ENCODE measurements at places on chromosomes 12 and 14.

DNA sequence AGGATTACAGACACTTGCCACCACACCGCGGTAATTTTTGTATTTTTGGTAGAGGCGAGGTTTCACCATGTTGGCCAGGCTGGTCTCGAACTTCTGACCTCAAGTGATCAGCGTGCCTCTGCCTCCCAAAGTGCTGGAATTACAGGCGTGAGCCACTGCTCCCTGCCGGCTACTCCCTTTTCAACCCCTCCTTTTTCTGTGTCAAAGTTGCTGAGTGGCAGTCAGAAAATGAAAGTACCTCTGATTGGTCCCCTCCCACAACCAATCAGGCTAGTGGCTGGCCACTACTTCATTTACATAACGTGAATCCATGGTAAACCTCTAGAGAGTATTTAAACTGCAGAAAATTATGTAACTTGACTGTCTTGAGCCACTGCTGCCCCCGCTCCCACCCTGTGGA lies 5.9 kb downstream of the RESF1 start:
- DNase-seq = no peak

- no peak for DNase-seq
Measured at GRCh38 chr12:72485017-72485701, 213.0 kb downstream of the TRHDE start.

GRCh38 chr14:91358025-91358319 lies 59.6 kb downstream of the CCDC88C start:
- DNase-seq = no peak

DNA sequence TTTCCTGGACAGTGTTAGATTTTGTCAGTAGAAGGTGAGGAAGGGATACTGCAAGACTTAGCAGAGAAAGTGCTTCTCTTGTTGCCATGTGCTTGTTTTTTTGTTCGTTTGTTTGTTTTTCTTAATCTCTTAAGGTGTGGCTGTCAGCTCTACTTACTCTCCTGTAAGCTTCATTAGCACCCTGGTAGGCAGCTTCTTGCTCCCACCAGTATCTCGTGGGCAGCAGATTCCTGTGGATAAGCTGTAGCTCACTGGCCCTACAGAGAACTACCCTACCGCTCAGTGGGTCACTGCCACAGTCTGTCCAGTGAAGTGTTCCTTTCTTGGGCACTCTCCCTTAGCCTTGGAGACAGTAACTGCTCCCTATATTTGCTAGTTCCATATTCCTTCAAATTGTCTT lies 30.1 kb downstream of the VRK1 start:
- no peak for DNase-seq

DNA sequence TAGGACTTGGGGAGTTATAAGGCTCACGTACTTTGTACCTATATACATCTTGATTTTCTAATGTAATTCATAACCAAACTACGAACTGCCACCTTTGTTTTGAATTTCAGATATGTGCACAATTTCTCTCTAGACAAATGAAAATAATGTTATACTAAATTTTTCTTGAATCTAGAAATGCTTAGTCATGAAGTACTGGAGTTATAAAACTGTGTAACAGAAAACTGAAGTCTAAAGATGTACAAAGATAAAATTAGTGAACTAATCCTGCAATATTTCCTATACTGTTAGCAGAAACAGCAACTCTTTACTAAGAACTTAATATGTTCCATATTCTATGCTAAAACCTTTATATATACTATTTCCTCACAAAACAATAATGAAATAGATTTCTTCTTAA lies 15.5 kb downstream of the SEC23A start:
- DNase-seq = no peak

DNA sequence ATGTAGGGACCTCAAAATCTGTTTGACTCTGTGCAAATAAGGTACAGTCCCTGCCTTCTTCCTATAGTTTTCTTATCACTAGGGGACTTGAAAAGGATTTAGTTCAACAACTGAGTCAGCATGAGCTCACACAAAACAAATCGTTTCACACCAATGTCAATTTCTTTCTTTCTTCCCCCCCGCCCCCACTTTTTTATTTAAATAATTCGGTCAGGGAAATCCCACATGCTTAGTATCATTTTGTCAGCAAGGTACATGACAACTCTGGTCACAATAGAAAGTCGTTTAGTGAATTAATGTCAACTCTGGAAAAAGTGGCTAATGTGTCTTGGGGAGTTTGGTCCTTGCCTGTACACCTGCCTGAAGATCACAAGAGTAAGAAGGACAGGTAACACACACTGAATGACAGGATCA lies 232.2 kb upstream of the PLEKHG7 start:
- DNase-seq = no peak

GRCh38 chr12:6265038-6265405 lies 45.5 kb upstream of the PLEKHG6 start:
- no peak for DNase-seq

DNA sequence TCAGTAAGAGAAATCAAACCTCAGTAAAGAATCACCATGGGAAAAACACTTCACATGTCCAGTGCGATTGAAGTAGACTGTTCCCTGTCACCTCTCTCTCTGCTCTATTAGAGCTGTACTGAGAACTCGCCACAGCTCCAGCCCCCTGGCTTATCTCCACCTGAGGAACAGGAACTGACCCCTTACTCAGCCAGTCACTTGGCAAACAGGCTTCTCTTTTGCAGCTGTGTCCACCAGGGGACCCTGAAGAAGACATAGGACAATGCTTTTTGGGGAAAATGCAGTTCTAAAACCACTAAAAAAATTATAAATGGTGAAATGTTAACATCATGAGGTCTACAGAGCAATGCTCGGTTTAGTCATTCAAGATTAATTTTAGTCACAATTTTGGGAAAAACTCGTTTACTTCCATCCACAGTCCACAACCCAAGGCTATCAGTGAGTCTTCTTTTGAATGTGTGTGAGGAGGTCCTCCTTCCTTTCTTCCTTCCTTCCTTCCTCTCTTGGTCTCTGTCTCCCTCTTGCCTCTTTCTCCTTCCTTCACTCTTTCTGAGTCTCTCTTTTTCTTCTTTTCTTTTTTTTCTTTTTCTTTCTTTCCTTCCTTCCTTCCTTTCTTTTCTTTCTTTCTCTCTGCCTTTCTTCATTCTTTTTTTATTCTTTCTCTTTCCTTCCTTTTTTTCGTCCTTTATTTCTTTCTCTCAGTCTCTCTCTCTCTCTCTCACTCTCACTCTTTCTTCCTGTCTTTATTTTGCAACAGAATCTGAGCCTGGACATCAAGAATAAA lies 1189.5 kb upstream of the TMEM132C start:
- DNase-seq = no peak

DNA sequence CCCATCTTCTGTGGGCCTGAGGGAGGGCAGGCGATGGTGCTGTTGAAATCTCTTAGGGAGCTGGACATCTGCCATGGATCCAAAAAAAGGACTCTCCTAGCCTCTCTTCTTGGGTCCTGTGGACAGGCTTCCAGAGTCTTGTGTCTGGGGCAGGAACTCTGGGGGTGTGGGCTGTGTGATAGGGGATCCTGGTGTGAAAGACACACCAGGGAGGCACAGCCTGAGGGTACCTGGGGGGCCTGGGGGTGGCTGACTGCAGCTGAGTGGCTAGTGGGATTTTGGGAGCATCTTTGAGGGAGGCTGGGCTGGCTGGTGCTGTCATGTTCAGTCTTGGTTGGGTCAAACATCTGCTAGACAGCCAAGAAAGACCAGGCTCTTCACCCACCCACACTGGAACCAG lies 1.8 kb upstream of the KRT83 start:
- no peak for DNase-seq

DNA sequence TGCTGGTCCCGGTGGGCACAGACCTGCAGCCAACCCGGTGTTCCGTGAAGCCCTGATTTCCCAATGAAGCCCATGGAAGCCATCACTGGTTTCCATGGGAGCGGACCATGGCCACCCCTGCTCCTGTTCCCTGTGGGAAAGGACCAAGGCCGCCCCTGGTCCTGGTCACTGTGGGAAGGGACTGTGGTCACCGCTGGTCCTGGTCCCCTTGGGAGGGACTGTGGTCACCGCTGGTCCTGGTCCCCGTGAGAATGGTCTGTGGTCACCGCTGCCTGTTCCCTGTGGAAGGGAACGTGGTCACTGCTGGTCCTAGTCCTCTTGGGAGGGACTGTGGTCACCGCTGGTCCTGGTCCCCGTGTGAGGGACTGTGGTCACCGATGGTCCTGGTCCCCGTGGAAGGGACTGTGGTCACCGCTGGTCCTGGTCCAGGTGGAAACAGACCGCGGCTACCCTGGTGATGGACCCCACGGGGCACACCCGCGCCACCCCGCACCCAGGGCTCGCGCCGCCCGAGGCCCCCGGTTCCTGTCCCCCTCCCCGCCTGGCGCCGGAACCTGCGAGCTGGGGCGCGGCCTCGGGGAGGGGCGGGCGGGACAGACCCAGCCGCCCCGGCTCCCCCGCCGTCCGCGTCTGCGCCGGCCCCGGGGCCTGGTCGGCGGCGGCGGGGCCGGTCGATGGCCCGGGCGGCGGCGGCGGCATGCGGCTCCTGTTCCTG lies at the start of gene GLT1D1:
Gene GLT1D1 (plus strand): TSS at position 594 of the 715 bp plus-strand sequence. CDS start 104 bp downstream, at position 698.
- no peak for DNase-seq

DNA sequence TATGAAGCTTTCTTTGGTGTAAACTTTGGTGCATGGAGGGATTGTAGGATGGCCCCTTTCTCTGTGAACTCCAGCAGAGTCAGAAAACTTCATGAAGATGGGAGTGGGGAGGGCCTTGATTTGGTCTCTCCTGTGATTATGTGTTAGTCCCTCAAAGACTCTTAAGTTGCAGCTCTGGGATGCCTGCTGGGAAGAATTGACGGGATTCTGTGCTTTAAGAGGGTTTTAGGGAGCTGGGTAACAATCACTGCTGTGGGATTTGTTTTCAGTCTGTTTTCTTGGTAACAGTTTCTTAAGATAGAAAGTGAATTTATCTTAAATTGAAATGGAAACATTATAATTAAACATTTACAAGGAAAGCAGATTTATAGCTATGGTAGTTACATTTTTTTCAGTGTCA lies 378.1 kb downstream of the AACS start:
- no peak for DNase-seq

DNA sequence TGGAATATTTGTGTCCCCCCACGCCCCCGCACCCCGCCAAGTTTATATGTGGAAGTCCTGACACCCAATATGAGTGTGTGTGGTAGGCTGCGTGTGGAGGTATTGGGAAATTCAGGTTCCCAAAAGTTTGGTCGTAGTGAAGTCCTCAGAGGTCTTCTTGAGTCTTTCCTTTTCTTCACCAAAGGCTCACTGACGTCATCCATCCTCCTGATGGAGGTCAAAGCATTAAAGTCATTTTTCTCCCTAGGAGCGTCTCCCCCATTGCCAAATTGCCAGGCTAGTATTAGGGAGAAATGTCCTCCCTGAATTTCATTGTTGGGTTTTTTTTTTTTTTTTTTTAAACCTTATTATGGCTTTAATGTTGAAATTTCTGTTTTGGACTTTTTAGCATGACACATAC lies 113.7 kb downstream of the RGS6 start:
- DNase-seq = no peak

All from activated CD4-positive, alpha-beta T cell treated with anti-CD3 and anti-CD28 coated beads for 1 hour (primary cell).